ENCODE measurements at places on chromosomes 7 and 10.
A peak's percentile ranks its signal among the peaks of the same experiment; 100 is the strongest.

GRCh38 chr7:138429577-138430250 is 30.3 kb upstream of the TRIM24 start:
- no peak for DNase-seq

GRCh38 chr7:31373337-31374289 is 33.1 kb upstream of the NEUROD6 start:
- peak; percentile 56 for DNase-seq

GRCh38 chr10:117537436-117537903 is 5.1 kb upstream of the EMX2 start:
- peak; percentile 66 for DNase-seq

DNA sequence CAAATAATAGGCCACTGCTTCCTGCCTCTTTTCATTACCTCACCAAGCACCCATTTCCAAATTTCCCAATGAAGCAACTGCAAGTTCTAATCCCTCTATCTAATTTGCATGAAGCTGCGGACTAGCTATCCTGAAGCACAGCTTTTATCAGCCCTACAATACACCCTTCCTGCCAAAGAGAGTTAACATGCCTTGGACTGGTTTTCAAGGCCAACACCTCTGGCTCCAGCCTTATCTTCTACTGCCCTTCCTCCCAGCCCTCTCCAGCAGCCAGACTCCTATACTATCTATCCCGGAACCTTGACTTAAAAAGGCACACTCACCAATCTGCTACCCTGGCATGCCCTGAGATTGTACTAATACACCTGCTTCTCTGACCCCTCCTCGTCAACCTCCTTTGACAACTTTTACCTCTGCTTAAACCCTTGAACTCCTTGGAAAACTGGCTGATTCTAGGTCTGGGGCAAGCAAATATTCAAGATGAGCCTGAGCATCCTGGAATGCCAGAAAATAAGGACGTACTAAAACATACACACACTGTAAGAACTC is 73.4 kb downstream of the SGMS1 start:
- no peak for DNase-seq

DNA sequence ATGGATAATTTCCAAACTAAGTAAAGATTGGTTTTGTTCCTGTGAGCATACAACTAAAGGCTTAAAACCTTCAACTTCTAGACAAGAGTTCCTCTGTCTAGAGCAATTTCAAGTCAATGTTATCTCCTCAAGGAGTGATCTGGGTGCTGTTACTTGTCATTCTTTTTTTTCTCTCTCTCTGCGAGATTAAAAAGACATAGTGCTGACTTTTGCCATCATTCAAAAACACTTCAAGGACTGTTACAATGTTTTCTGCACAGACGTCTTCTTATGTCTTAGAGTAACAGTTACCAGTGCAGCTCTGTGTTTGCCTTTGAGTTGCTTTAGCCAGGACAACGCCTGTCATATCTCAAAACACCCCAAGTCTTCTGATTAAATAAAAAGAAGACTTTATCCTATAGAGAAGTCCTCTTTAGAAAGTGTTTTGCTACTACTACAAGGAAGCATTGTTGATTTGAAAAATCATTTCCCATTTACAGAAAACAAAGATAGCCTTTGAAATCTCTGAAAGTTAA is 263.5 kb upstream of the FERD3L start:
- no peak for DNase-seq

GRCh38 chr7:152180587-152180986 is 155.1 kb downstream of the GALNT11 start:
- DNase-seq, result no peak

DNA sequence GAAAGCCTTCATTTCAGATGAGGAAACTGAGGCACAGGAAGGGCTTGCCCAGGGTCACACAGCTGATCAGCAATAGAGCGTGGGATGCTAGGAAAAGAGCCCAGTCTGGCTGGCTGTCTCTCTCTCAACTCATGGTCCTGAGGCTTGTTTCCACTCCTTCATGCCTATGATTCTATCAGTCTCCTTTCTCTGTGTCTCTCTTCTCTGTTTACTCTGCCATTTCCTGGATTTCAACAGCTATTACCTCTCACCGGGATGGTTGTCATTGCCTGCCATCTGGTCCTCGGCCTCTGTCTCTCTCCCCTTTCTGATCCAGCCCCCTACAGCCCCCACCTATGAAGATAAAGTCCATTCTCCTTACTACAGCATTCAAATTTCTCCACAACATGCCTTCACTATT is 93.3 kb upstream of the AGBL3 start:
- DNase-seq, result no peak

- no peak for DNase-seq
Measured at GRCh38 chr7:86867163-86867762, 192.2 kb downstream of the ELAPOR2 start.

GRCh38 chr7:76233538-76234281 is 32.0 kb downstream of the SRRM3 start:
- DNase-seq, result no peak

- no peak for DNase-seq
Measured at GRCh38 chr7:87530126-87530525, 54.6 kb upstream of the ABCB4 start.

DNA sequence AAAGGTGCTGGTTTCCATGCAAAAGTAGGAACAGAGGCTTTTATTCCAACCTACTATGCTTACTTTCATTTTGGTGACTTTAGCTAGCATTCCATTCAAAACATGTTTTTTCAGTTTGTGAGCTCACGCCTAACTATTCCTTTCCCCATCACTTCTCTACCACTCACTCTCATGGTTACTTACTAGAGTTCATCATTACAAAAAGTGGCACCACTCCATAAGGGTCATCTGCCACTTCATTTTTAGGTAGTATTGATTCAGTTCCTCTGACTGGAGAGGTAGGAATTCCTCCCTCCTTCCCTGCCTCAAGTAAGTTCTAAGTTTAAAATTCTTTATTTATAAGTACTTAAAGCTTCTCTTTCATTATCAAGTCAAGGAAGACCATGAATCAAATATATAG is 543.1 kb downstream of the HTR7 start:
- no peak for DNase-seq

DNA sequence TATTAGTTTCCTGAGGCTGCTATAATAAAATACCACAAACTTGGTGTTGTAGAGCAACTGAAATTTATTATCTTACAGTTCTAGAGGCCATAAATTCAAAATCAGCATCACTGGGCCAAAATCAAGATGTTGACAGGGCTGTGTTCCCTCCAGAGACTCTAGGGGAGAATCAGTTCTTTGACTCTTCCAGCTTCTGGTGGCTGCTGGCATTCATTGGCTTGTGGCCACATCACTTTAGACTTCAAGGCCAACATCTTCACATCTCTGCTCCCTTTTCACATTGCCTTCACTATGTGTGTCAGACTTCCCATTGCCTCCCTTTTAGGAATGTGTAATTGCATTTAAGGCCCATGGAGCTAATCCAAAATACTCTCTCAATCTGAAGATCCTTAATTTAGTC is 1.6 kb upstream of the MRPS33 start:
- no peak for DNase-seq

- no peak for DNase-seq
Measured at GRCh38 chr7:24406053-24406788, 122.2 kb downstream of the NPY start.

DNA sequence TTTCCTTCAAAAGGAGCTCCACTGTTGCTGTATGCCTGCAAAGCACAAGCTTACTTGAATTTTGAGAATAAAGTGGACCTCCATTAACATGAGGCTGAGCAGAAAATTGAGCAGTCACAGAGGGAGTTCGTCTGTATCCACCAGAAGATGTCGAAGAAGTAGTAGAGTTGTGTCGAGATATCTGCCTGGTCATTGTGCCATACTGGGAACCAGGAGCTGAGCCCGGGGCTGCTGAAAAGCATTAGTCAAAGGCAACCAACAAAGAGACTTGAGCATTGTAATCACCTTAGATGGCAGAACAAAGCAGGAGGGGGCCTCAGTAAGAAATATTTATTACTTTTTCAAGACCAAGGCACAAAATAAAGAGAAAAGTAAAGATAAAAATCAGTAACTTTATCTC is 61.5 kb downstream of the PDSS1 start:
- DNase-seq, result no peak

DNA sequence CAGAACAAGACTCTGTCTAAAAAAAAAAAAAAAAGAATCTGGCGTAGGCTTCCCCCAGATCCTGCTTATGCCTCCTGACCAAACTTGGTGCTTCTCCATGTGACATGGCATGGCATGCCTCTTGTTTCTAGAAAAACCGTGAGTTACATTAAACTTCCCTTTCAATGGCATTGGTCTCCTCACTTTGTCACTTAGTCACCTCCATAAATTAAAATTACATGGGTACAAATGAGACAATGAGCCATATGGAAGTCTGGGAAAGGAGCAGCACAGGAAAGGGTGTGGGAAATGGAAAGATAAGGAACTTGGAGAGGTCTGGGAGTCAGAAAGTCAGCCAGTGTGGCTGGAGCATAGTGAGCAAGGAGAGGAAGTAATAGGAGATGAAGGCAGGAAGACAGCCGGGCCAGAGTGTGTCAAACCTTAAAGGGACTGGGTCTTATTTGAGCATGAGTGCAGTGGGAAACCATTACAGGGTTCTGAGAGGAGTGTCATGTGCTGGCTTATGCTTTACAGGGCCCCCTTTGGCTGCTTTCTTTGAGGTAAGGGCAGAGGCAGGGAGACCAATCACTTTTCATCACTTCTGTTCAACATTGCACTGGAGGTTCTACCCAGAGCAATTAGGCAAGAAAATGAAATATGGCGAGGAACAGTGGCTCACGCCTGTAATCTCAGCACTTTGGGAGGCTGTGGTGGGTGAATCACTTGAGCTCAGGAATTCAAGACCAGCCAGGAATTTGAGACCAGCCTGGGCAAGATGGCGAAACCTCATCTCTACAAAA is 21.3 kb upstream of the ZMIZ2 start:
- peak; percentile 61 for DNase-seq

DNA sequence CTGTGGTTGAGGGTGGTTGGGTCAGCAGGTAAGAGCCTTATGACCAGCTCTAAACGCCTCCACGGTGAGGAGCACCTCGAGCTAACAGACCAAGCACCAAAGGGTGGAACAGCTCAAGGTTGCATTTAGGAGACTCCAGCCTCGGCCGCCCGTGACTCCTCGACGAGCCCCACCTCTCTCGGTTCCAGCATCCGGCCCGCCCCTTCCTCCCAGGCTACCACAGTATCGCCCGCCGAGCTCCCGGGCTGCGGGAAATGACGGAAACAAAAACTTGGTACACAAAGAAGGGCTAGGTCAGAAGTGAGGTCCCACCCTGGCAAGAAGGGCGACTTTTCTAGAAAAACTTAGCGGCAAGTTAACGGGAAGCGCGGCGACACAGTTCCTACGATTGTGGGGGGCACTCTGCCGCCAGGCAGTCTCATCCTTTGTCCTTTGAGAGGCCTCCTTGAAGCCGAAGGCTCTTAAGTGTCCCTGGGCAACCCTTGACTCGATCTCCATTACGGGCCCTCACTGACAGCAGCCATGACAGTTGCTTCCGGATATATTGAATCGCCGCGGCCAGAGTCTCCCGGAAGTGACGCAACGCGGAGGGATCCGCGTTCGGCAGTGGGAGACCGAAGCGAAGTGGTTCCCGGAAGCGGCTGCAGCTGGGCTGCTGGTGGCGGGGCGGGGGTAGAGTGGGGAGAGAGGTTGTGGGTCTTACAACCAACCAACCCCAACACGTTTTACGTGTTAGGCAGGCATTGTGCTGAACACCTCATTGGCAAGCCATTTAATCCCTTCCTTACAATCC is 40.2 kb upstream of the ZNF518A start:
- DNase-seq, result peak; percentile 94

GRCh38 chr7:82633592-82633991 is 190.0 kb upstream of the CACNA2D1 start:
- DNase-seq, result no peak

- peak; percentile 24 for DNase-seq
Measured at GRCh38 chr7:17027143-17027788, 145.5 kb upstream of the AGR3 start.

- DNase-seq, result no peak
Measured at GRCh38 chr7:45570797-45571196, 3.4 kb upstream of the ADCY1 start.

- DNase-seq, result no peak
Measured at GRCh38 chr10:10292501-10292900, 725.2 kb upstream of the CELF2 start.

DNA sequence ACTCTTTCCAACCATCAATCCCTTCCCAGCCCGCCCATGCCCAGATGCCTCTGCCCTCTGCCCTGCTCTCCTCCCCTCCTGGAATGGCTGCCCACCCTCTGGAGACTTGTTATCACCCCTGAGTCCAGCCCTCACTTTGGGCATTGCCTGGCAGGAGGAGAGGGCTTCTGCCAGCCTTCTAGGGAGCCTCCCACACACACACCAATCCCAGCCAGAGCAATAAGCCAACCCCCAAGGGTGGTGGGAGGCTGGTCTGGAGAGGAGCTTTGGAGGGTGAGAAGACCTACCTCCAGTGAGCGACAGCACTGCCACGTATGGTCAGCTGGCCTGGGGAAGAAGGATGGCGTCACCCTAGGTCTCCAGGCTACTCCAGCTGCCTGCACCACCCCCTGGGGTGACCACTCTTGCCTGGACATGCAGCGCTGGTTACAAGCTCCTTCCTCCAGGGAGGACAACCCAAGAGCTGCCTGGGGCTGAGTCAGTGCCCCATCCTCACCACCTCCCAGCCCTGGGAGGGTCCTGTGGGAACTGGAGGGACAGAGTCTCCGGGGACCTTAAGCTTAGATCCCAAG is 8.4 kb downstream of the C10orf105 start:
- no peak for DNase-seq

- peak; percentile 81 for DNase-seq
Measured at GRCh38 chr10:78802866-78803265, 265.9 kb upstream of the ZMIZ1 start.

GRCh38 chr10:24303522-24304310 is 94.8 kb downstream of the KIAA1217 start:
- no peak for DNase-seq

GRCh38 chr10:132560241-132560731 is 22.7 kb downstream of the INPP5A start:
- peak; percentile 66 for DNase-seq

GRCh38 chr7:6221340-6222319 is 50.8 kb downstream of the CYTH3 start:
- DNase-seq, result no peak

- DNase-seq, result no peak
Measured at GRCh38 chr7:42745357-42746059, 166.4 kb downstream of the C7orf25 start.

- DNase-seq, result no peak
Measured at GRCh38 chr7:97623333-97623732, 108.6 kb upstream of the TAC1 start.

All from AG08395 (cell line).